IMR-90 (cell line): ENCODE measurements at places on chromosomes 4 and X. TPM values are rescaled to one million over a fixed set of nuclear protein-coding genes. Genes with fewer than 3 reads are reported as not detected.
A peak's percentile ranks its signal among the peaks of the same experiment; 100 is the strongest.

DNA sequence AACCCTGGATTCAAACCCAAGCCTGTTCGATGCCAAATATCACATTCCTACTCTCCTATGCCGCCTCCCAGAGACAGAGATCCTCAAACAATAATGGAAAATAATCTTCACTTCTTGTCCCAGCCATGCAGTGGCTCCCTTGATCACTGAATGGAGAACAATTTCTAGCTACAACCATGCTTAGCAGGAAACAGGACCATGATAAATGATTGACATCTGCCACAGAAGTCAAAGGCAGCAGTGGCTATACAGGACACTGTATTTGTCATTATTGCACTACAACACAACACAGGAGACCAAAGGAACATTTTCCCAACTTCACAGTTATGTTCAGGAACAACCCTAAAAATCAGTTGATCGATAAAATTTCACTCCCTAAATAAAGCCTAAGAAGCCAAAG is 243.3 kb upstream of the SLC7A11 start:
- no peak for DNase-seq

- DNase-seq, result no peak
Observed at GRCh38 chrX:48617542-48618340, 20.4 kb downstream of the WDR13 start.

DNA sequence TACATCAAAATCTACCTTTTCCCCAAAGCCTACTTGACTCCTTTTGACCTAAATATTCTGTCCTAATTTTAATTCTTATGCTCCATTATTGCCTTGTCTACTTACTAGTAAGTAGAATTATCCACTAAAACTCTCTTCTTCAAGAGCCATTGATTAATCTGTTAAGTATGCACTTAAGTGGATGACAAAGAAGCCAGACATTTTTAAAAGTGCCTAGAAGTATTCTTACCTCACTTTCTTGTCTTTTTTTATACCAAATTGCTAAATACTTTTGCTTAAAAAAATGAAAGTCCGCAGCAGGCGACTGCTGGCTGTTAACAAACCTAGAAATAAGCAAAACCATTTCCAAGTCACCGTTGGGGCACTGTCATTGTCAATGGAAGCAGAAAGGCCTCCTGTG is 20.1 kb upstream of the FRMPD4 start:
- peak; percentile 35 for DNase-seq

DNA sequence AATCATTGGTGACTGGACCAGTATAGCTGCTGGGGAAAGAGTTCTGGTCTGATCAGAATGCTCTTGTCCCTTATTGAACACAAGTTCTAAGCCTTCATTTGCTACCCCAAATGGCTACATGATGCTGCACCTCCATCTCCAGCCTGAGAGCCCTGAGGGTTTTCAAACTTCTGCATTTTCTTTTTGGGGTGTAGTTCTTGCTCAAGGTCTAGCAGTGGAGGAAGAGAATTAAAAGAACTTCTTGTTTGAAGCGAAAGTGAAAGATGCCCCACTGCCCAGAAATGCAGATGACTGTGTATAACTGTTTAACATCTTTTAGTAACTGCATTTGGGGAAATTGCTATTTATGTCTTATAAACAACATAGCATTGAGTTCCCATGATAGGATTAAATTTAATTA is 38.5 kb downstream of the LAMTOR3 start:
- no peak for DNase-seq

GRCh38 chrX:152575331-152575730 is 62.4 kb upstream of the GABRQ start:
- DNase-seq, result no peak

PAGE2 gene
- not detected in 2 replicates for total RNA-seq
